Activated CD4-positive, alpha-beta T cell treated with anti-CD3 and anti-CD28 coated beads, Interleukin-2, Interleukin-6, amounts not matched to agents 100 ng/mL and 50 ng/mL, durations not matched to agents 16 hours and 8 hours (primary cell): ENCODE measurements at places on chromosomes 3 and 15.

DNA sequence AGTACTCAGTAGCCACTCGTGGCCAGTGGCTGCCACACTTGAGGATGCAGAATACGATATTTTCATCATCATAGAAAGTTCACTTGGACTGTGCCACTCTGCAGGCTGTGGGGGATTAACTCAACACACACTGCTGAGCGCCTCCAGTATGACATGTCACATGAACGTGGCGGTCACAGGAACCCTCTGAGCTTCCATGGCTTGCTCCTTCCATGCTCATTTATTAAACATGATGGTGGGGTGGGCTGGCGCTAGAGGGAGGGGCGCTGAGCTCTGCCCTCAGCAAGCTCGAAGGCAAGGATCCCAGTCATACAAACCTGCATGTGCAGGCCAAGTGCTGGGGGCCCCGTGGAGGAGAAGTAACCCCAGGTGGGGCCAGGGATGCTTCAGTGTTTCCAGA is 85.5 kb downstream of the WNT7A start:
- no peak for DNase-seq

DNA sequence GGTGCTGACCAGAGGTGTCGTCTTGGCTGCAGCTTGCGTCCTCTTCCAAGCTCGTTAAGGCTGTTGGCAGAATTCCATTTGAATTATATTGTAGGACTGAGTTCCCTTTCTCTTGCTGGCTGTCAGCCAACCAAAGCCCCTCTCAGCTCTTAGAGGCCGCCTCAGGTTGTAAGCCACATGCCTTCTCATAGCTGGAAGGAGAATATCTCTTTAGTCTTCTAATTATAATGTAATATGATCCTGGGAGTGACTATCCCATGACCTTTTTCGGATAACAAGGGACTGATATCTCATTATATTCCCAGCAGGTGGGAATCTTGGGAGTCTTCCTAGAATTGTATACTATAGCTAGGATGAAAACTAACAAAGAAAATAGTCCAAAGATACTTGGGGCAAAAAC is 4.8 kb downstream of the SCG5 start:
- no peak for DNase-seq

- no peak for DNase-seq
These were observed 199.4 kb upstream of the THBS1 start for GRCh38 chr15:39381517-39381916.

DNA sequence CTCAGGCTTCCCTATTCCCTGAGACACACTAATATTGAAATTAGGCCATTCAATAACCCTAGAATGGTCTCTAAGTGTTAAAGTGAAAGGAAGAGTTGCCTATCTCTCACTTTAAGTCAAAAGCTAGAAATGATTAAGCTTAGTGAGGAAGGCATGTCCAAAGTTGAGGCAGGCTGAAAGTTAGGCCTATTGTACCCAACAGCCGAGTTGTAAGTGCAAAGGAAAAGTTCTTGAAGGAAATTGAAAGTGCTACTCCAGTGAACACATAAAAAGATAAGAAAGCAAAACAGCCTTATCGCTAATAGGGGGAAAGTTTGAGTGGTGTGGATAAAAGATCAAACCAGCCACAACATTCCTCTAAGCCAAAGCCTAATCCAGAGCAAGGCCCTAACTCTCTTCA is 117.9 kb upstream of the SPATA12 start:
- peak; percentile 65 for DNase-seq
